Renal pelvis (tissue), 12 donors: ENCODE measurements at places on chromosomes 2 and 18.

DNA sequence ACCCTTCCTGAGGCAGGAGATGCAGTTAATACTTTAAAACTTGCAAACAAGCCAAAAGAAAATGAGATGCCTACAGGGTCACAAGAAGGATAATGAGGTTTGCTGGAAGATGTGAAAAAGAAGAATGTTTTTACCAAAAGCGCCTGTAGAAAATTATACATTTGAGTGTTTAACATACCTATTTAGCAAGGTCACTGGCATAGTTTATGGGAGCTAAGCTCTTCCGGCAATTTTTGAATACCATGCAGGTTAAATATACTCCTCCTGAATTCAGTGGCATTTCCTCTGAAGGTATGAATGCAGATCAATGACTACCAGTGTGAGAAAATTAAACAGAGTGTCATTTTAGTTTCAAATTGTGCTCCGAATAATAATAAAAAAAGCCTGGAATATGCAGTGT, 21.2 kb upstream of the MAP3K20 start:
- no peak for DNase-seq

GRCh38 chr2:10834068-10834655, 21.6 kb upstream of the PDIA6 start:
- no peak for DNase-seq

GRCh38 chr2:48587560-48587959, 30.1 kb upstream of the GTF2A1L start:
- DNase-seq, result no peak

DNA sequence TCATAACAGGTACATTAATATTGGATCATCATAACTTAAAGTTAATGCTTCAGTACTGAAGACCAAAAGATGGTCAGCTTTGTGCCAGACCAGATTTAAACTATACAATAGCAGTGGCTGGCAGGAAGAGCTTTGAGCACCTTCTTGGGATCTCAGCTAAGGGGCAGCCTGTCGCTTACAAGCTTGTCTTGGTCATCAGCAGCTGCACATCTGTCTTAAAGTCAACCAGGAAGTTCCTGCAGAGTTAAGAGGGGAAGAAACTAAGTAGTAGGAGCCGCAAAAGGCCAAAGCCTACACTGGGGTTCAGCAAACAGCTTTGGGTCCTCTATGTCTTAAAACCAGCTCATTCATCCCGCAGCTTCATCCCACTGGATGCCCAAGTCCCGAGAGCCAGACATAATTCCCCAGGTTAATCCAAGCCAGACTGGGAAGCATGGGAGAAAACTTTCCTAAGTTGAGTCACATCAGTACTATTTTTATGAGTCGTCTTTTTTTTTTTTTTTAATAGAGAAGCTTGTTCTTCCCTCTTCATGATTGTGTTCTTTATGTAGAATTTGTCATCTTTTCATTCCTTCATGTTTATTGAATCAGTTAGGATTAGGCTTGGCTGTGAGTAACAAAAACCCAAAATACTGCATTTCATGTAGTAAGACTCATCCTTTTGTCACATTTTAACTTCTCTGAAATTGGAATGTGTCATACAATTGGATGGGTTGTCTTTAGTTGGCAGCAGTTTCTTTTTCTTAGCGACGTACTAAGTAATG, 59.3 kb downstream of the SERTAD2 start:
- DNase-seq, result no peak

DNA sequence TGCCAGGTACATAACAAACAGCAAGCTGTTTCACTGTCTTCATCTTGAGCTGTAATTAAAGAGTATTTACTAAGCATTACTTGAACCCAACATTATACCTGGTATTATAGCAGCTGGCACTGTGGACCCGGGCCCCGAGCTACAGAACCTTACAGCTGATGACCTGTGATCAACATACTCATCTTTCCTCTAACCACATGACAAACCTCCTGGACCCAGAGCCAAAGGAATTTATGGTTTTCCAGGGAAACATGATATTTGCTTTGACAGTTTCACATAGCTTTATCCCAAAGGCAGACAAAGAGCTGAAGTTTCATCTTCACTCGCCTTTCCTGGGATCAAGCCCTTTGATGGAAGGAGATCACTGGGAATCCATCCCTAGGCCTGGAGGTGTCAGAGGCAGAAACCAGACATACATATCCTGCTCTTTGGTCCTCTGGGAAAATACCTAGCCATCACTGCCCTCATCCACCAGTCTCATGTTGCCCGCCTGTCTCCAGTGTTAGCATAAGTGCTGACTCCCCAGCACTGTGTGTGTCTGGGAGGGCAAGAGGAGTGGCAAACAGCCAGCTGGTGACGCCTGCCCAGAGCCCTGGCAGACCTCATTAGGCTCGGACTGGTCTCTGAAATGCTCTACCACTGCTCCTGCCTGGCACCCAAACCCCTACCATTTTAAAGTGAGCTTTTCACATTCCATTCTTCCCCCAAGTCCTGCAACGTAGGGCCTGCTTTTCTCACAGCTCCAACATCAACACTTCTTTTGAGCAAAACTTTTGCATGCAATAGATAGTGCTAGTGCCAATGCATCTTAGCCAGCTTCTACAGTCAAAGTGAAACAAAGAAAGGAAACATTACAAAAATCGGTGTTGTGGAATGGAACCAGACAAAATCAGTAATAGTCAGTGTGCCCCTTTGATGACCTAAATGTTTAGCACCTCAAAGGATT, 138.8 kb upstream of the CTAGE1 start:
- DNase-seq, result no peak

DNA sequence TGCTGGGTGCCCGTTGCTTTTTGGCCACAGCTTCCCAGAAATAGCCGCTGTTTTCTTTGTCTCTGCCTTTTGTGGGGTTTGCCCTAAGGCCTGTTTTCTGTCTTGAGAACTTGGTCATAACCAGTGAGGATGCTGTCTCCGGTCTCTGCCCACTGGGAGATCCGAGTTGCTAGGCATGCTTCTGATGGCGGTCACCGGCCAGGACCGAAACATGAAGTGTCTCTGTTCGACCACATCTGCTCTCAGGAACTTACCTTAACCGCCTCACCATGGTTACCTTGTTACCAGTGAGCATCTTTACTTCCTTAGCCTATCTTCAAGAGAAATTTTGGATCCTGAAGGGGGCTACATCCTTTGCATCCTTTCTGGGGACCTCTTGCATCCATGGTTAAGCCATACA, 91.9 kb downstream of the RTP5 start:
- DNase-seq, result no peak

DNA sequence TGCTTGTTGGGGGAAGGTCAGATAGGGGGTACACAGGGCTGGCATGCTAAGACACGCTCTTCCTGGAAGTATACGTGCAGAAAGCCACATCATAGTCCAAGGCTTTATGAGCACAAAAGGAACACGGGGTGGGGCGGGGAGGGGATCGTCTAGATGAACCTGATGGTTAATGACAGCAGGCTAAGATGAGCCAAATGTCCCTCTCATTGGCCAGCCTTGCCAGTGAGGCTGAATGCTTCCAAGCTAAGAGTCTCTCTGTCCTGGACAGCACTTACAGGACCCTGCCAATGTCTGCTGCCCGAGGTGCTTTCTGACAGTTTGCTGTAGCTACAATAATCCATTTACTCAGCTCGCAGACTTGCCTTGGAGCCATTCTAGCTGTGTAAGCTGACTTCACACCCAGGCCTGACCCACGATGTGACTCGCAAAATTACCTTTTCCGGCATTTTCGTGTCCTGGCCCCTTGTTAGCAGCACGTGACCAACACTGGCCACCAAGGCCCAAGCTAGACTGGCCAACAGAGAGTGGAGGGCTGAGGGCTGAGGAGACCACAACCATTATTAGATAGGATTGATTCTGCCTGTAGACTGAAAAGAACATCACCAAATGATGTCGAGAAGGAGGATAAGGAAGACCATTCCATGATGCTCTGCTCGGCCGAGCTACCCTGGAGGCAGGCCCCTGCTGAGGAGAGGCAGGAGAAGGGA, 84.2 kb downstream of the MALT1 start:
- DNase-seq, result no peak

- no peak for DNase-seq
These were observed 30.4 kb upstream of the OTOS start for GRCh38 chr2:240170883-240171282.

- no peak for DNase-seq
These were observed 454.2 kb upstream of the HNRNPA3 start for GRCh38 chr2:176758426-176758825.

DNA sequence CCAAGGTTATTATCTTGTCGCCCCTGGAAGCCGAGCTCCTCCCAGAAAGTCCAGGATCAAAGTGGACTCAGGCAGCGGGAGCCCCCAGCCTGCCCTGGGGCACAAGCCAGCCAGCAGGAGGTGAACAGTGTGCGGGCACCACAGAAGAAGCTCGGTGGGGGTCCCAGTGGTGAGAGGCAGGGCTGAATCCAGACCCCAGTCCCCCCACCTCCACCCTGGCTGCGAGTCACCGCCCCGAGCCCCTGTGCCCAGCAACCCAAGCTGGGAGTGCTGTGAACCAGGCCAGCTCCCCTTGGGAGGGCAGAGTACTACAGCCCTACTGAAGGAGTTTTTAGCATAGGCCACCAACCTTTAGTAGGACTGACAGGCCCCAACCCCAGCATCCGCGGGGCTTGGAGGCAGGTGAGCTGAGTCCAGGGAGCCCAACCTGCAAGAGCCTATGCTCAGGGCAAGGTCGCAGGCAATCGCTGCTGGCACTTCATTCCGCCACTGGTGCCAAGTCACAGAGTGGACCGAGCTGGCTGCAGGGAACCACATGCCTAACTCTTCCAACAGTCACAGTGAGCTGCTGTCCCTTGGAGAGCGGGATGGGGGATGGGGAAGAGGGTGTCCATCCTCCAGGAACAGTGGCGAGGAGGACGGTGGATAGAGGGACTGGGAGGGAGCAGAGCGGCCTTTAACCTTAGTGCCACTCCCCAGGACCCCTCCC, 3.0 kb downstream of the PIEZO2 start:
- no peak for DNase-seq

DNA sequence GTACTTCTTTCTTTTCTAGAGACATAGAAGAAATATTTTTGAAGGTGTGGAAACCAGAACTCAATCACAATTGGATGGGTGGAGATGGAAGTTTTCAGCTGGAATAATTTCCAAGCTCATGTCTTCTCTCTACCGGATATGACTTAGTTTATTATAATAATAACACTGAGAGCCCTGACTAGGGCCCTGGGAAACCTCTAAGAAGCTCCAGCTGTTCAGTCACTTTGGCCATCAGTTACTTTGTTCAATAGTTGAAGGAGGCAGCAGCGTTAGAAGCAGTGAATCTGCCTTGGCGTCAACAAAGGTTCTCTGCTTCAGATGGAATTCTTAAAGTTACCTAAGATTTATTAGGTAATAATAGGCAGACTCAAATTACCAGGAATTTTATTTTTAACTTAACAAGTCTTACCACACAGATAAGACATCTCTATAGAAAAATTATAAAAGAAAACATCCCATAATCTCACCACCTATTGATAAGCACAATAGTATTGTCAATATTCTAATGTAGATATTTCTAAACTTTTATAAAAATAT, 293.8 kb upstream of the CHAC2 start:
- no peak for DNase-seq

DNA sequence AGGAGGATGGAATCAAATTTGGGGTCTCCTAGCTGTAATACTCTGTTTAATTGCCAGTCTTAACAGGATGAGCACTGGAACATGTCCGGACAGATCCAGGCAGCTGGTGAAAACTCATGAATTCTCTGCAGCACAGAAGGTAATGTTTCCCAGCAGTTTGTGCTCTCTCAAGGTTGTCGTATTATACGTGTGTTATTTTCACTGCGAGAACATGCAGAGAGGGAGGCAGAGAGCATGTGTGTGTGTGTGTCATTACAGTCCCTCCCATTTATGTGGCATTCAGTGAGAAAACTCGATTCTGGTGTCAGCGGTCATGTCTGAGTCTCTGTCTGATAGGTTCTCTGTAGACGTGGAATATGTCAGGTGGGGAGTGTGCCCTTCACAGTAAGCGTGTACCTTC, 150.2 kb upstream of the POU3F3 start:
- peak; percentile 8 for DNase-seq

GRCh38 chr2:102453501-102453900, 19.5 kb upstream of the SLC9A4 start:
- DNase-seq, result no peak

DNA sequence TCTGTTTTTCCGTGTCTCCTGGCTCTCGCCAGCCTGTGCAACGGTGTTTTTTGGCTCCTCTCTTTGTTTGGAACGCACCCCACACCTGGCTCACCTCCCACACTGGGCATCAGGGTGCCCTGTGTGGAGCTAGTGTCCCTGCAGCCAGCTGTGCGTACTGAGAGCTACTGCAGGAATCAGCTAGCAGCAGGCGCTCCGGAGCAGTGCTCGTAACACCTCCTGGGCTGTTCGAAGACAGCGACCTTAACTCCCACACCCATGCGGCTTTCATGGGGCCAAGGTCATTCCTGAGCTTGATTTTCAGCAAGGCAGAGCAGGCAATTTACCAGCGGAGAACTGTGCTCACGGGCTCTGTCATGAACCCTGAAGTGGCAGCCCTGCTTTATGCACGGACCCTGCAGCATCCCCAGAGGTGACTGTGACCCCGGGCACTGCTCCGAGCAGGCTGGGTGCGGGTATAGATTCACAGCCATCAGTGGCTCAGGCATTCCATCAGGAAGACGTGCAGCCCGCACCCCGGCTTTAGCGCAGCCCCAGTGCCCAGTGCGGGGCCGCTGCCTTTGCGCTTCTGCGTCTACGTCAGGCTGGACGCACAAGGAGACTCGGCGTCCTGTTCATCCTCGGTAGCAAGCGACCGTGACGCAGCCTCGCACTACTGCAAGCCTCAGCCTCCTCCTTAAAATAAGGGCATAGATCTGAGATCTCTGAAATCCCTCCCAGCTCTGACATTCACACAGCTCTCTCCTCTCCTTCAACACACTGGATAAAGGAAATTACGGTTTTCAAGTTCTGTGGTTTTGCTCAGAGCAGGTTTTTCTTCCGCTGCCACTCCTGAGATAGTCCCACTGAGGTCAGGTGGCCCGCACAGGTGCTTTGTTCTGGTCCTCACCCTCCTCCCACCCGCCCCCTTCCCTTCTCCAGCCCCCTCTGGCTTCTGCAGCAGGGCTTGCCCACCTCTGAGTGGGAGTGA, 58.2 kb downstream of the ADI1 start:
- no peak for DNase-seq

GRCh38 chr2:107785756-107786155, 40.9 kb upstream of the RGPD4 start:
- DNase-seq, result no peak

GRCh38 chr18:54531402-54532065, 59.5 kb upstream of the DYNAP start:
- DNase-seq, result no peak

GRCh38 chr2:199797431-199798403, 53.3 kb downstream of the FTCDNL1 start:
- DNase-seq, result no peak

DNA sequence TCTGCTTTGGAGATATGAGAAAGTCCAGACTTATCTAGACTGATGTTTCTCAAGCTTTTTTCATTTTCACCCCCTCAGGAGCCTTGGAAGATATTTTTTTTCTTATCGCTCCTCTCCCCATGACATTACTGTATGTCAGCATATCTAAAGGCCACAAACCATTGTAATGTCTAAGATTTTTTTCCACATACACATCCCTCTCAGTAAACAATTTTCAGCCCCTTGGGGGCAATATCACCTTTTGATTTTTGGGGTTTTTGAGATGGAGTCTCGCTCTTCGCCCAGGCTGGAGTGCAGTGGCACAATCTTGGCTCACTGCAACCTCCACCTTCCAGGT, 60.3 kb upstream of the REL start:
- DNase-seq, result no peak
